ENCODE measurements at places on chromosomes 11 and 22.

- DNase-seq: no peak
Measured at GRCh38 chr11:64545619-64546018, 45.4 kb upstream of the SLC22A12 start.

DNA sequence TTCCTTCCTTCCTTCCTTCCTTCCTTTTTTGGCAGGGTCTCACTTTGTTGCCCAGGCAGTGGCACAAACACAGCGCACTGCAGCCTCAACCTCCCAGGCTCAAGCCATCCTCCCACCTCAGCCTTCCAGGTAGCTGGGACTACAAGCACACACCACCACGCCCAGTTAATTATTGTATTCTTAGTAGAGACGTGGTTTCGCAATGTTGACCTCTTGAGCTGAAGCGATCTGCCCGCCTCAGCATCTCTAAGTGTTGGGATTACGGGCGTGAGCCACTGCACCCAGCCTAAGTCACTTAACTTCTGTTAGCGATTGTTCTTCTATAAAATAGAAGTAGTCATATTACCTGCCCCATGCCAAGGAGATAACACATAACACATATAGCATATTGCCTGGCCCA is 2.8 kb upstream of the SYTL2 start:
- DNase-seq: no peak

GRCh38 chr11:103546236-103546635 is 437.0 kb downstream of the DYNC2H1 start:
- DNase-seq: no peak

DNA sequence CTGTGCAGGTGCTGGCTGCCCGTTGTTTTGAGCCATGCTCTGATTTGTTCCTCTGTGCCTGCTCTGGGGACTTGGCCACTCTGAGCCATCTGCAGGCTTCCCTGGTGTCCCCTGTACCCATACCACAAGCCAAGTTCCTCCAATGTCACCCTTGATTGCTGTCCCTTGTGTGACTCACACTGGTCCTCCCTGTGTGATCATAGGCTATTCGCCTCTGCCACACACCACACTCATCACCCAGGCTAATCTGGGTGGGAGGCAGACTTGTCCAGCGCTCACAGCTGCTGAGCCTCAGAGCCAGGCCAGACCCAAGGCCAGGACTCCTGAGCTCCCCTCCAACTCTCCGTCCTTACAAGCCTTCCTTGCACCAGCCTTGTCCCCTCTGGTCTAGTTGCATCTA is 31.7 kb downstream of the IGF2 start:
- no peak for DNase-seq

GRCh38 chr22:46024136-46024840 is 47.3 kb upstream of the WNT7B start:
- DNase-seq: no peak

- no peak for DNase-seq
Measured at GRCh38 chr11:75654314-75654713, 14.5 kb downstream of the MAP6 start.

DNA sequence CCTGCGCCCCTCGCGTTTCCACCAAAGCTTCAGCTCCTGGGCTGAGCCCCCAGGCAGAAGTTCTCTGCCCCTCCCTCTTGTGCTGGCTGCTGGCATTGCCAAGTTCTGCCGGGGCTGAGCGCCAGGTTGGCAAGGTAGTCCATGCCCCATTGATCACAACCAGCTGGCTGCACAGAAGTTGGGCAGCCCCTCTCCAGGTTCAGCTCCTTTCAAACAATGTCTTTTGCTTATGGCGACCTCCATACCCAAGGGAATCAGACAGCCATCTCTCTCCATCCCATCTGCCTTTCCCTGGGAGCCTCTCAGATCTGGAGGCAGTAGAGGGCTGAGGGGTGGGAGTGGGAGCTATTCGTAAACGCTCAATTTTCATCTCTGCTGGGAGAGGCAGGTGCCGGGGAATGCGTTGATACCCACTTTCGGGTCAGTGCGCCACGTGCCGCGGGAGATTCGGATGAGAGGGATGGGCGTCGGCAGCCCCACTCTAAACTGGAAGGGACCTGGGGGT is 1.5 kb downstream of the ADAMTS8 start:
- DNase-seq: no peak

DNA sequence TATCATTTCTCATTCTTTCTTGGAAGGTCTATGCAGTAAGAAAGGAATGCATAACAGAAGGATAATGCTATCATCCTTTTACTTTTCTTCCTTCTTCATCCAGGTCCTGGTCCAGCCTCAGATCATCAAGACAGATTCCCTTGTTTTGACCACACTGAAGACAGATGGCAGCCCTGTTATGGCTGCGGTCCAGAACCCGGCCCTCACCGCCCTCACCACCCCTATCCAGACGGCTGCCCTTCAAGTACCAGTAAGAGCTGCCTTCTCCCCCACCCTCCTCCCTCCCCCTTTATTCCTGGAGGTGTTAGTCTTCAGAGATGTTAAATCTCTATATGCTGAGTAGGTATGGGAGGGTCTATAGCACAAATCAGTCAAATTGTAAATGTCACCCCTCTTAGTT is 37.9 kb downstream of the SREBF2 start:
- DNase-seq: no peak

DNA sequence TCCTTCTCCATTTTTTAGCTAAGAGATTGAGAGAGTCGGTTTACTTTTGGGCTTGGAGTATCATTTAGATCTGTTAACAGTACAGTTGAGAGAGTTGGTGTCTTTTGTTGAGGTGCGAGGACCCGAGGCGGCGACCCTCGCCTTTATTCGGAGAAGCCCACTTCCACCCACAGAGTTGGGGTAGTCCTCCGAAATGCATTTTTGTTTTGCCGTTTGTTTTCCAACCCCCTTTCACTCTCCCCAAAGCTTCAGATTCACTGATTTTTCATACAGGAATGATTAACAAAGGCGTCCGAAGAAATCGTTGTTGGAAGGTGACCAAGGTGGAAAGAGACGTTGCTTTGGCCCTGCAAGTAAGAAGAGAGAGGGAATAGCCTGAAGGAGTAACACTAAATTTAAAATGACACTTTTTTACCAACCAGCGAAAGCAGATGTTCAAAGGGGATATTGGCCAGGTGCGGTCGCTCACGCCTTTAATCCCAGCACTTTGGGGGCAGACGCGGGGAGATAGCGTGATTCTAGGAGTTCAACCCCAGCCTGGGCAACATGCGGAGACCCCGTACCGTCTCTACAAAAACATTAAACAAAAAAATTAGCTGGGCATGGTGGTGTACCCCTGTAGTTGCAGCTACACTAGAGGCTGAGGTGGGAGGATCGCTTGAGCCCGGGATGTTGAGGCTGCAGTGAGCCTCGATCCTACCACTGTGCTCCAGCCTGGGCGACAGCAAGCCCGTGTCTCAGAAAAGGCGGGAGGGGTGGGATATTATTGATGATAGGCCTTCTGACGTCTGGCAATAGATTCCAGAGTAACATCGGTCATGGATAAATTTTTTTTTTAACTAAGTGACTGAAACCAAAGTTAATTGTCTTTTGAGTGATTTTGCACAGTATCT is 899 bp upstream of the RAB30 start:
- no peak for DNase-seq
